ENCODE measurements at places on chromosomes 3 and 15.

DNA sequence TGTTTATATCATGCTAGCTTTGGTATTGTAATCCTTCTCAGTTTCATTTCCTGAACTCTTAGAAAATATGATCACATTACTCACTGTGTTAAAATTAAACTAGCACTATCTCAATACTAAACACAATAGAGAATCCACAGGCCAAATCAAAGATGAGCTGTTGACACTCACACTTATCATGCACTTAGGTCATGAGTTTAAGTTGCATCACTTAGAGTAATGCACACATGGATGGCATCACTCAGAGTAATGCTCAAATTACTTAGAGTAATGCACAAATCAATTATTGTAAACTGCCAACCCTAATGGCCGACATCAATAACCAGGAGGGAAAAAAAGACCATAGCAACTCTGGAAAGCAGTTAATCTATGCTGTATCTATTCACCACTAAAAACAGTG is 40.0 kb upstream of the MCF2L2 start:
- no peak for DNase-seq

DNA sequence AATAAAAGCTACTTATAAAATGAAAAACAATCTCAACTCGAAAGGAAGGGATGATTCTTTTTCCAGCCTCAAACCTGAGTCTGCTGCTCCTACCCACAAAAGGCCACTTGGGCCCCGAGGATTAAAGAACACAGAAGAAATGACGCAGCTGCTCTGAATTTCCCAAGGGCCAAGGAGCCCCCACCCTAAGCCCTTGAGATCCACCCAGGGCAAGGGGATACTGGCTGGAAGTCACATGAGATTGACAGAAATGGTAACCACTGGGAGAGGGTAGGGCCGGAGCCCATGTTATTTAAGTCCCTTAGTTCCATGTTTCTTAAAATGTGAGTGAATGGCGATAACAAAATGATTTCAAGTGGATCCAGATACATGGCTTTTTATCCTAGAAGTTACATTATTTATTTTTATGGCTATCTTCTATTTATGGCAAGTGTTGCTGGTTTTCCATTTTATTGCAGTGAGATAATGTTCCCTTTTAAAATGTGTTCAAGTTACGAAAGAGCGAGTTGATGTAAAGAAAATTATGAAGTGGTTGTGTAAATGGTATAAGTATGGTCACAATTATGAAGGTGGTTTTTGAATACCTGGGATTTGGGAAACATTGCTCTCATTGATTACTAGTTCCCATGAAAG is 16.8 kb downstream of the IGDCC4 start:
- DNase-seq: no peak

DNA sequence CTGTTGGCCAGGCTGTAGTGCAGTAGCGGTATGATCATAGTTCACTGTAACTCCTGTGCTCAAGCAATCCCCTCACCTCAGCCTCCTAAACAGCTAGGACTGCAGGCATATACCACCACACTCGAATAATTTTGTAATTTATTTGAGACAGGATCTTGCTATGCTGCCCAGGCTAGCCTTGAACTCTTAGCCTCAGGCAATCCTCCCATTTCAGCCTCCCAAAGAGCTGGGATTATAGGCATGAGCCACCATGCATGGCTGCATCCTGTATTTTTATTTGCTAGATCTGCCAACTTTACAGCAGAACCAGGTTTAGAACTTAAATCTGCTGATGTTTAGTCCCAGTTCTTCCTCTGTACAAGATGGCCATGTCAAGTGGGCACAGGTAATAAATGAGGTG is 69.6 kb downstream of the ERC2 start:
- DNase-seq: no peak

DNA sequence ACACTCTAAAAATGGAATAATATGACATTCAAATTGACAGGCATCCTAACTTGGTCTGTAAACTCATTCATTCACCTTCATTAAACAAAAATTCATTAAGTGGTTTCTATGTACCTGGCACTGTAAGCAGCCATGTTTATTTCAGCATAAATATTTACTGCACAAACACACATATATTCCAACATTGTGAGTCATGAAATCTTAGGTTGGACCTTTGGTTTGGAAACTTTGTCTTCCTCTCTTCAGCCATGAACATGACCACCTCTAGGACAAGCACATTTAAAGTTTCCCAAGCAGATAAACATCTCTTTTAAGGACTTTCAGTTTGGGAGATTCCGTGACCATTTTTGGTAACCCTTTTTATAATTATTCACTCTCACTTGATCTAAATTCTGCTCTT is 131.8 kb downstream of the TPRG1 start:
- no peak for DNase-seq

- DNase-seq: no peak
These were observed 139.6 kb upstream of the SGO1 start for GRCh38 chr3:20325563-20325962.

DNA sequence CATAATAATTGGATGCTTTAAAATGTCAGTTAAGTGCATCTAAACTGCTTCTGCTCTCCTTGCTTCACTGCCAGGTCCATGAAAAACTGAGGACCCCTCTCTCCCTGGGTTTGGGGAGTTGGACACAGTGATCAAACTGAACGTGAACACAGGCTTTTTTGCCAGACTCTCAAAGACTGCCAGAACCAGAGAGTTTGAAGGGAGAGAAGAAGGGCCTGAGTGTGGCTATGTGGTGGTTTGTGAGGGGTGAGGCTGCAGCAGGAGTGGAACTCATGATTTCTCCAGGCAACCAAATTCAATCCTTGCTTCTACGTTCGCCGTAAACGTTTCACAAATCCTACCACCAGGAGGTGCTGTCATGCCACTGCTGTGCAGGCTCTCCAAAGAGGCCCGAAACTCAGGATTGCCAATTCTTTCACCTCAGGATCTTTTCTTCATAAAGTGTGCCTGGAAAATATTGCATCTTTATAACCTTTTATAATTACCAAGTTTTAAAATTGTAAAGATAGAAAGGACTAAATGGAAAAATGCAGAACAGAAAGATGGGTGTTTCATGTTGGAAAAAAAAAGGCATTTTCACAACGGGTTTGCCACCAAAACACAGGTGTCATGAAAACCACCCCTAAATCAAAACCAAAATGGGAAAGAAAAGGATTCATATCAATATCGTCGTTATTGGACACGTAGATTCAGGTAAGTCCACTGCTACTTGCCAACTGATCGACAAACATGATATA is 19.7 kb downstream of the TM4SF4 start:
- DNase-seq: peak; percentile 61

- DNase-seq: peak; percentile 97
These were observed 10.6 kb downstream of the MAPKAPK3 start for GRCh38 chr3:50627407-50628051.

- DNase-seq: no peak
These were observed 181.7 kb upstream of the SNTN start for GRCh38 chr3:63470745-63471144.

GRCh38 chr15:89963301-89964231 is 37.6 kb upstream of the ZNF710 start:
- no peak for DNase-seq
